ENCODE measurements at places on chromosomes 4 and X.

GRCh38 chrX:136827026-136827425 lies 46.3 kb upstream of the ARHGEF6 start:
- no peak for DNase-seq

- DNase-seq = no peak
Observed at GRCh38 chr4:138912704-138913340, 102.8 kb upstream of the NOCT start.

DNA sequence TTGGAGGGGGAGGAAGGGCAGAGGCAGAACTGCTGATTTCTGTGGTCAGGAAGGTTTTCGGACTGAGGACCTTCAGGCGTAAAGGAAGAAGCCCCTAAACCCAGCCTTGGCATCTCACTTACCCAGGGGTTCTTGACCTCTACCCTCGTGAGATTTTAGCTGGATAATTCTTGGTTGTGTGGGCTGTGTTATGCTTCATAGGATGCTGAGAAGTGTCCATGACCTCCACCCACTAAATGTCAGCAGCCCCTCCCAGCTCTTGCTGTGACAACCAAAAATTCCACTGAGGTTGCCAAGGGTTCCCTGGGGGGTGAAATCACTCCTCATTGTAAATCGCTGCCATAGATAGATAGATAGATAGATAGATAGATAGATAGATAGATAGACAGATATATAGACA lies 5.8 kb upstream of the CRLF2 start:
- DNase-seq = no peak

GRCh38 chrX:23992431-23992830 lies 34.6 kb downstream of the KLHL15 start:
- DNase-seq = no peak

GRCh38 chr4:26765515-26765914 lies 95.1 kb upstream of the STIM2 start:
- DNase-seq = no peak

GRCh38 chrX:49226946-49227345 lies 6.2 kb downstream of the CACNA1F start:
- DNase-seq = no peak

GRCh38 chr4:38804654-38805295 lies at the start of gene TLR1:
Gene TLR1 (minus strand): TSS chr4:38804791. CDS start chr4:38798831, 5,960 bp downstream.
- DNase-seq = peak; percentile 32

GRCh38 chrX:53319614-53320542 lies 38.5 kb upstream of the IQSEC2 start:
- no peak for DNase-seq

DNA sequence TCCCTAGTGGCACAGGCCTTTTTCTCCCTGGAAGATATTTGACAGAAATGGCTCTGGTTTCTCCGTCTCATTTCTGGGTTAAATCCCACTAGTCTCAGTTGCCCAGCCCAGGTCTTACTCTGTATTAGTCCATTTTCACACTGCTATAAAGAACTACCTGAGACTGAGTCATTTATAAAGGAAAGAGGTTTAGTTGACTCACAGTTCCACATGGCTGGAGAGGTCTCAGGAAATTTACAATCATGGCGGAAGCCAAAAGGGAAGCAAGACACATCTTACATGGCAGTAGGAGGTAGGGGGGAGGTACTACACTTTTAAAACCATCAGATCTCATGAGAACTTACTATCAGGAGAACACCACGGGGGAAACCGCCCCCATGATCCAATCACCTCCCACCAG lies 81.9 kb downstream of the FHDC1 start:
- DNase-seq = no peak

- peak; percentile 45 for DNase-seq
Observed at GRCh38 chrX:47311932-47312774, 58.2 kb upstream of the ZNF157 start.

DNA sequence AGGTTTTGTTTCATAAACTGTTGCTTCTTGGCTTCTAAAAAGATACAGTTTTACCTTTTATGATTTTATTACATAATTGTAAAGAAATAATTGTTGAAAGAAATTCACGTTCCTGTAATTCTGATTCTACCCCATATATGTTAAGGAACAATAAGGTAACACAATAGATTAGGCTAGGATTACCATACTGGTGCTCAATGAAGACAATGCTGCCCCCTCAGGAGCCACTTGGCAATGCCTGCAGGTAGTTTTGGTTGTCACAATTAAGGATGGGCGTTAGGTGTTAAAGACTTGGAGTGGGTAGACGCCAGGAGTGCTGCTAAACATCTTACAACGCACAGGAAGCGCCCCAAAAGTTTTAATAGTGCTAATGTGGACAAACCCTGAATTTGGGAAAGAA lies 133.2 kb downstream of the NLGN4X start:
- no peak for DNase-seq

DNA sequence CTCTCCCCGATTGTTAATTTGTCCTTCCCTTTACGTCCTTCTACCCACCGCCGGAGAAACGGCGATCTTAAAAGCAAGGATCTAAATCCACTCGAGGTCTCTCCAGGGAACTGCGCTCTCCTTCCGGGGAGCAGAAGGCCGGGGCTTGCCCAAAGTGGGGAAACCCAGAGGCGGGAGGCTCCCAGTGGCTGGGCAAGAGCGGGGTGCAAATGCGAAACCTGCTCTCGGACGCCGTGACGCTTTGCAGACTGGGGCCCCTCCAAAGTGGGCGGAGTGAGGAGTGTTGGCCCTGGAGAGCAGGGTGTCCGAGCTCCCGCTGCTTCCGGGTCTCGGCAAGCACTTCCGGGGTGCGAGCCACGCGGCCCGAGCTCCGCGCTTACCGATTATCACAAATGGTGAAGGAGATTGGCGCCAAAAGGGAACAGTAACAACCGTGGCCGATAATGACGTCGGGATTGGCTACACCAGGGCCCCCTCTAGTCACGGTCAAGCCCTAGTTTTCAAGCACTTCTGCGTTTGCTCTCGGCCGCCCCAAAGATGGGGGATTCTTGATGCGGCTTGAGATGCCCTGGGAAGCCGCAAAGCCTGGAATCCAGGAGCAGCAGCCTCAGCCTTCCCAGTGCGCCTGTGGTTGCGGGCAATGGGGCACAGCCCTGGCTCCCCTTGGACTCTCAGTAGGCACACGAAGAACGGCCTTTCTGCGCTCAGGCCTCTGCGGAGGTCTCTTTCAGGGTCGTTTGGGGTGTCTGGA lies 29.0 kb downstream of the HAND2 start:
- no peak for DNase-seq

- DNase-seq = no peak
Observed at GRCh38 chr4:59518005-59518823, 1681.9 kb upstream of the ADGRL3 start.

- no peak for DNase-seq
Observed at GRCh38 chr4:101870874-101871273, 80.3 kb downstream of the BANK1 start.

- no peak for DNase-seq
Observed at GRCh38 chr4:82562564-82562854, 721 bp upstream of the TMEM150C start.

GRCh38 chrX:37487271-37487670 lies 84.2 kb upstream of the LANCL3 start:
- DNase-seq = no peak

DNA sequence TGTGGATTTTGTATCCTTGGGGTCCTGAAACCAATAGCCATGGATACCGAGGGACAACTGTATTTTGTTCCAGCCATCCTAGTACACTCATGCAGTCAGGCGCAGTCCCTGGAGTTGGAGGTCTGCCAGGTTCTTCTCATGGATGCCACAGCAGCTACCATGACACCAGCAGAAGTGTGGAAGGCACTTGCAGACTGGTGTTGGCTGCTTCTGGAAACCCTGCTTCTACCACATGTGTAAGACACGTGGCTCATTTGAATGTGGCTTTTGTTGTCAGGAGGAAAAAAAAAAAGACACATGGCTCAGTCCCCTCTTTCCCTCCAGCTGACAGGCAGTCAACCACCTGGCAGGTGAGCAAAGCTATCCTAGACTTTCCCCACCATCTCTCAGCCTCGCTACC lies 19.4 kb downstream of the DRD5 start:
- DNase-seq = no peak

DNA sequence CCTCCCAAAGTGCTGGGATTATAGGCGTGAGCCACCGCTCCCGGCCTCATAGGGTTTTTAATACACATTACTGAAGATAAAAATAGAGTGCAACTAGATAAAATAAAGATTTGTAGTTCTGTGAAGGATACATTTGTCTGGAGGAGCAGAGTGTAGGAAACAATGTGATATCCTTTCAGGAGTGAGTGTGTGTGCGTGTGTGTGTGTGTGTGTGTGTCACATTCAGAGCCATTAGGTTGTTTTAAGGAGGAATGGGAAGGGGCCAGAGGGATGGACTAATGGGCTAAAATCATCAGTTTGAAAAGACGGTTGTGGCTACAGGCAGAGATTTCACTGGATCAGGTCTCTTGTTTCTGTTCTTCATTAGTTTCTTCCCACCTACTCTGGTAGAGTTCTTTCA lies 40.0 kb downstream of the RBPJ start:
- DNase-seq = no peak

- DNase-seq = no peak
Observed at GRCh38 chr4:139596034-139596683, 40.1 kb upstream of the SETD7 start.

DNA sequence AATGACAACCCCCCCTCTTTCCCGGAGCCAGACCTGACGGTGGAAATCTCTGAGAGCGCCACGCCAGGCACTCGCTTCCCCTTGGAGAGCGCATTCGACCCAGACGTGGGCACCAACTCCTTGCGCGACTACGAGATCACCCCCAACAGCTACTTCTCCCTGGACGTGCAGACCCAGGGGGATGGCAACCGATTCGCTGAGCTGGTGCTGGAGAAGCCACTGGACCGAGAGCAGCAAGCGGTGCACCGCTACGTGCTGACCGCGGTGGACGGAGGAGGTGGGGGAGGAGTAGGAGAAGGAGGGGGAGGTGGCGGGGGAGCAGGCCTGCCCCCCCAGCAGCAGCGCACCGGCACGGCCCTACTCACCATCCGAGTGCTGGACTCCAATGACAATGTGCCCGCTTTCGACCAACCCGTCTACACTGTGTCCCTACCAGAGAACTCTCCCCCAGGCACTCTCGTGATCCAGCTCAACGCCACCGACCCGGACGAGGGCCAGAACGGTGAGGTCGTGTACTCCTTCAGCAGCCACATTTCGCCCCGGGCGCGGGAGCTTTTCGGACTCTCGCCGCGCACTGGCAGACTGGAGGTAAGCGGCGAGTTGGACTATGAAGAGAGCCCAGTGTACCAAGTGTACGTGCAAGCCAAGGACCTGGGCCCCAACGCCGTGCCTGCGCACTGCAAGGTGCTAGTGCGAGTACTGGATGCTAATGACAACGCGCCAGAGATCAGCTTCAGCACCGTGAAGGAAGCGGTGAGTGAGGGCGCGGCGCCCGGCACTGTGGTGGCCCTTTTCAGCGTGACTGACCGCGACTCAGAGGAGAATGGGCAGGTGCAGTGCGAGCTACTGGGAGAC lies 1.6 kb downstream of the PCDH10 start:
- no peak for DNase-seq

DNA sequence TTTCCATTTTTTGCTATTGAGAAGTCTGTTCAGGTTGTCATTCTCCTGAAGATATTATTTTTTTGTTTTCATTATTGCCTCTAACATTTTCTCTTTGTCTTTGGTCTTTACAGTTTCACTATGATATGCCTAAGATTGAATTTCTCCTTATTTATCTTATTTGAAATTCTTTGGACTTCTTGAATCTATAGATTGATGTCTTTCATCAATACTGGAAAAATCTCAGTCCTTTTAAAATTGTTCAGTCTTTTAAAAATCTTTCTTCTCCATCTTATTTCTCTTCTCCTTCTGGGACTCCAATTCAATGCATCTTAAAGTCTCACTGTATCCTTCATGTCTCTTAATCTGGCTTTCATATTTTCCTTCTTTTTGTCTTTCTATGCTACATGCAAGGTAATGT lies 86.7 kb downstream of the KIT start:
- DNase-seq = no peak

DNA sequence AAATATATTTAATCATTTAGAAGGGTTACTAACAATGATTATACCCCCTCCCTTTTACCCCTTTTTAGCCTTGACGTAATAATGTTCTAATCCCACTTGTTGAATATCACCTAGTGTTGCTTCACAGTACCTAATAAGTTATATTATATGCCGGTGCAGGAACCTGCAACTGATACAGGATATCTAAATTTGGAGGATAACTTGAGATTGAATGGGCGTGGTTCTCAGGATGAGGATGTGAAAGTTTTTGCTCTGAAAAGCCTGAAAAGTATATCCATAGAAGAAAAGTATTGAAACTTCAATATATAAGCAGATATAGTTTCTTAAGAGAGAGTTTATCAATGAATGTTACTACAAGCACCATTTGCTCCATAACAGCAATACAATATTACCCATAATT lies 59.8 kb downstream of the ZNF711 start:
- DNase-seq = no peak

GRCh38 chr4:71882113-71882841 lies 98.4 kb upstream of the GC start:
- DNase-seq = no peak

- DNase-seq = no peak
Observed at GRCh38 chr4:128371001-128371777, 83.6 kb upstream of the PGRMC2 start.

DNA sequence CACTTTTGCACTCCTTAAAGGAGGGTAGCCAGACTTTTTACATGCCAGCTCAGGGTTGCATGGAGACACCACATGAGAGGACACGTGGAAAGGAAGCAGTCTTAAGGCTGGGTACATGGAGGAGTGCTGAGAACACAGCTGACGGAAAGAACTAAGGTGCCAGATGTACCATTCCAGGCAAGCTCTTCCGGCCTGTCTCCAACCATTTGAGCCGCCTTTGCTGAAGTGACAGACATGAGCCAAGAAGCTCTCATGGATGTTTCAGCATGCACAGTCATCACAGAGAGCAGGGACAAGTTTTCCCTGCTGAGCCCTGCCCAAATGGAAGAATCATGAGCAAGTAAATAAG lies 83.4 kb upstream of the BMP2K start:
- no peak for DNase-seq

DNA sequence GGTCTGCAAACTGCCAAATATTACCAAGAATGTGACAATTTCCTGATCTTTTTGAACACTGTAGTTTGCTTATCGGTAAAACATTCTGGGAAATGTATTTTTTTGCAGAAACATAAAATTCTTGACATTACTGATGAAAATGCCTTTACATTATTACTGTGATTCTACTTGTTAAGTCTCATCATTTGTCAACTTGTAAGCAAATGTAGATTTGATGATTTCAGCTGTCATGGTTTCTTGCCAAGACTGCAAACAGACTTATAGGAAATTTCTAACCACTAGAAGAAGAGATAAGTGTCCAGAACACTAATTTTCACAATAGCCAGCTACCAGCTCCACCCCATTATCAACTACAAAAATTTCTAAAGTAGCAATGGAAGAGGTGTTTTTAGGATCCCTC lies 560.4 kb downstream of the STPG2 start:
- DNase-seq = no peak

- peak; percentile 82 for DNase-seq
Observed at GRCh38 chr4:12633053-12633651, 851.0 kb downstream of the RAB28 start.

DNA sequence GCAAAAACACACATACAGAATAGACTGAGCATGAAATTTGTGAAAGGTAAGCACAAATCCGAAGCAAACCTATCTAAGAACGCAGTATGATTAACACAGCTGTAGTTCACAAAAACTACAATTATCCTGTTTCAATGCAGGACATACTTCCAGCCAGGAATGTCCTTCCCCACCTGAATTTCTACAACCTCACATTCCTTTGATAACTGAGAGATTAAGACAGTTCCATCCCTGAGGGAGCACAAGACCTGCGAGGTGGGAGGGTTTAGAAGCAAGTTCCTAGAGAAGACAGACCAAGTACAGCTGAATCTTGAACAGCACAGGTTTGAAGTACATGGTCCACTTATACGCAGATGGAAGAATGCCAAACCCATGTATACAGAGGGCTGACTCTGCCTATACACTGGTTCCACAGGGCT lies 10.6 kb downstream of the ABCG2 start:
- DNase-seq = no peak

Data from activated CD8-positive, alpha-beta T cell treated with anti-CD3 and anti-CD28 coated beads, Interleukin-2, amount 10 ng/mL, durations not matched to agents 7 days and 5 days (primary cell).